ENCODE measurements at places on chromosomes 12 and 14.

DNA sequence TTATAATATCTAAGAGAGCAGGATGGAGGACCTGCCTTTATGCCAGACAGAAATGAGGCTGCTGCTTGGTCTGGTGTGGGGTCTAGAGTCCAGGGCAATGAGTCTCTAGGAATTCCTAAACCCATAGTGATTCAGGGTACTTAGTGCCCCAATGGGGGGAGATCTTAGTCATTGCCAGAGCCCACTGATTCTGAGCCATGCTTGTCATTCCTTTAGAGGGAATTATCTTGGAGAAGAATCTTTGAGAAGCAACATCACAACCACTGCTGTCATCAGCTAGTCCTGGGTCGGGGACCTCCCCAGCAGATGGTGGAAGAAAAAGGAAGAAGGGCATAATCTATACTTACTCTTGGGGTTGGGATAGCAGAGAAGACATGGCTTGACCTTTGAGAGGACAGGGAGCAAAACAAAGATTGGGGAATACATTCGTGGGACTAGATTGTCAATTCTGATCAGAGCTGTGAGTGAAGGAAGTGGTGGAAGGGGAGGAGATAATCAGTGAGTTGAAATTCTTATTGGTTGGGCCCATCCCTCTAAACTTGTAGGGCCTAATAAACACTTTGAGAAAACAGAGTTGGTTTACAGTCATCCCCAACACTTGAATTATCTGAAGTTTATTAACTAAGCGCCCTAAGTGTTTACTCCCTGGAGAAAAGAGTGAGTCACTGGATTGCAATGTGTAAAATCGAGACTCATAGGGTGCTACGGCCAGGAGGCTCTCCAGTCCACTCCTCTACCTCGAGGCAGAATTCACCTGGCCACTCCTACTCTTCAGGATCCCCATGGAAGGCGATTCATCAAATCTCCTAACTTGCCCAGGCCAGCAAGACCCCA is 3.0 kb upstream of the KRT3 start:
- no peak for DNase-seq

GRCh38 chr12:4909734-4910501 is at the start of gene KCNA1:
KCNA1 (plus strand) TSS chr12:4909905; CDS start chr12:4911379, 1,474 bp downstream.
- no peak for DNase-seq

DNA sequence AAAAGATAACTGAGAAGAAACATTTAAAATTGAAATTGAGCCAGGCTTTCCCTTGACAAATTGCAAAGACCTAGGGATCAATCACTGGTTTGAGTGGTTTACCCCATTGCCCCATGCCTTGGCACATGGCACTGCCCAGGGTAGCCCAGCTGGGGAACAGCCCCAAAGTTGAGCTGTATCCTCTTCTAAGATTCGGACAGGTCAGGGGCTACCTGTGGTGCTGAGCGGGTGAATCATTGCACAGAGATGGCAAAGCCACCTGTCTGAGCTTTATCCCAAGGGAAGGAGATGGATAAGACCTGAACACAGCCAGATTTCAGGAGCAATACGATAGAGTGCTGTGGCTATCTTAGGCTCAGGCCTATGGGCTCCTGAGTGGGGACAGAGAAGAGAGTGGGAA is 7.0 kb downstream of the IFI27L2 start:
- DNase-seq, result no peak

GRCh38 chr14:80477388-80478160 is 266.3 kb upstream of the DIO2 start:
- no peak for DNase-seq

DNA sequence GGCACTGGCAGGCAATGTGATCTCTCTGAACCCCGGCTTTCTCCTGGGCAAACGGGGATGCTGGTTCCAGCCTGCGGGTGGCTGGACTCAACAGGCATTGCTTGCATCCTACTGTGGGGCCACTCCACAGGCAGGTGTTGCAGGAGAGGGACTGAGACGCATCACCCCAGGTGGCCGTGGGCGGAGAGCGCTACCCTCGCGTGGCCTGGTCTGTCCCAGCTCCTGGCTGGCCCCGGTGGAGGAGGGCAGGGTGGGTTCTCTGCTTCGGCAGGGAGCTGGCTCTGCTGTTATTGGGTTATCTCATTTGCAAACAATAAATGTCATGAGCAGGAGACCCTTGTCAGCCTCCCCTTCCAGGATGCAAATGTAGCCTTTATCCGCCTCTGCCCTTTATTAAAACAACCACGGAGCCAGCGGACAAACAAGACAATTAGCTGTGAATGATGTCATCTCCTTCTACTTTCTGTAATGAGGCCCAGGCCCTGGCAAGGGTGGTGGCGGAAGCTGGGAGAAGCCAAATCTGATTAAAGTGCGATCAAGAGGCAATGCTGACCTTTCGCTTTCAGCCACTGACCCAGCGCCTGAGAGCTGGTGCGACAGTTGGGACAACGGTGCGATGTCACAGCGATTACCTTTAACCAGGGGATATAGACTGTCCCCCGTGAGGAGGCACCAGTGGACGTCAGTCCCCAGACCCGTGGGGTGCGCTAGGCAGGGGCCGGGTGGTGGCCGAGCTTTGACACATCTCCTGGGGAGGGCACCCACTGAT is 161.8 kb downstream of the KIF26A start:
- no peak for DNase-seq

- no peak for DNase-seq
These were observed 112.7 kb downstream of the SLC16A7 start for GRCh38 chr12:59708484-59708883.

DNA sequence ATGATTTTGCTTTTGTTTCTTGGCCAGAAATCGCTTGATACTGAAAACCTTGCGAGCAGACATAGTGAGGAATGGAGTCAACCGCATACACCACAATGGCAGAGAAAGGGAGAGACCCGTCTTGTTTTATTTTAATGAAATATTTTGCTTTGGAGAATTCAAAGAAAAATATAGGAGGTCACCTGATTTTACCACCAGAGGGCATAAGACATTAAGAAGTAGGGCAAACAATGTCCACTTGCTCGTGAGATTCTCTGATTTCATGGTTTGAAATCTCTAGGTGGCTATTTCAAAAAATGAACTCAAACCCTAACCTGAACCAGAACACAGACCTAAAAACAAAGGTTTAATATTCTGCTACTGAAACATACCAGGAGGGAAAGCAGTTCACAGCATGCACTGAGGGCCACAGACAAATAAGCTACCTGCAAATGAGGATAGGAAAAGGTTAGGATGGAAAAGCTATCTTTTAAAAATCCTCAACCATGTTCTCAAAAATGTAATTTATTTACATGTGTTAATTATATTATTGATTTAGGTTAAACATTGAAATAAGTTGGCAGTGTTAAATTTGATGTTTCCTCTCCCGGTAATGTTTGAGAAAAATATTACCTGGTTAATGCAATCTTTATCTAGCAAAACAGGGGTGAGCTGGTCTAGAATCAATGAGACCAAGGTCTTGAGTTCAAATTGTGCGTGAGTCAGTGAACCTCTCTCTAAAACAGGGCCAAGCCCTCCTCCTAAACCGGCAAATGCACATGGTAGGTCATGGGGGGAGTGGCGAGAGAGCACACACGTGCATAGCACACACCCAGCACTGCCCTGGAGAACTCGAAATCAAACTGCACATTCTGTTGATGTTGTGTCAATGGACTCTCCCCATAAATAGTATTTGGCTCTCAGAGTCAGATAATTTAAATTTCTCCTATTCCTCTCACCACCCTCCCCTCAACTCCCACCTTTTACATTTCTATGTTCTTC is 12.5 kb downstream of the IFNG-AS1 start:
- no peak for DNase-seq

DNA sequence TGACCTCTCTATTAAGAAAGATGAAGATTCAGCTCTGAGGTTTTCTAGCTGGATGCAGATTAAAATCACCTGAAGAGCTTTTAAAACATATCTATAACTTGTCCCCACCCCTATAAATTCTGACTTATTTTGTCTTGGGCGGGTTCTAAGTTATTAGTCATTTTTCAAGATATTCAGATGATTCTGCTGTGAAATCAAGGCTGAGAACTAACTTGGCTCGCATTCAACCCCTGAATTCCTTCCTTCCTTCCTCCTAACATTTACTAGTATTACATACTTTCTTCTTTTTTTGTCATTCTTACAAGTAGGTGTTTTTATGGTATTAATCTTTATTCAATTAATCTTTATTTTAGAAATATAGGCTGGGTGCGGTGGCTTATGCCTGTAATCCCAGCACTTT is 55.4 kb downstream of the SSPN start:
- no peak for DNase-seq

- DNase-seq, result no peak
These were observed 5.5 kb downstream of the AMN start for GRCh38 chr14:102927878-102928411.

GRCh38 chr12:107029081-107029480 is 42.1 kb upstream of the MTERF2 start:
- no peak for DNase-seq

GRCh38 chr12:83996671-83997070 is 915.9 kb downstream of the SLC6A15 start:
- no peak for DNase-seq

GRCh38 chr12:108745641-108746040 is 14.3 kb upstream of the CORO1C start:
- DNase-seq, result no peak

GRCh38 chr14:81263777-81264410 is 43.1 kb upstream of the GTF2A1 start:
- no peak for DNase-seq

DNA sequence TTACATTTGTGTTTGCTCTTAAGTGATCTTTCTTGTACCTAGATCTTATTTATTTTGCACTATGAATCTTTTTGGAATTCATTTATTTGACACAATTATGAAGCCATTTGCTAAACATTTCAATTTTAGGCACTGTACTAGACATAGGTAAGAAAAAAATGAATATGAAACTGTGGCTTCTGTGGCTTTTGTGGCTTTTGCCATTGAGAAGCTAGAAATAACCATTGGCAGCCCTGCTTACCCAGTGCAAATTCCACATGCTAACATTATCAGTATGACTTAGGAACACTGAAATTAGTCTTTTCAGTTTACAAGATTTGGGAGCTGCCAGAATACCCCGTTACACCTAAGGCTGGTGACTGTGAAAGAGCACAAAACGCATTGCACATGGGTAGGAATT is 60.1 kb downstream of the FSCB start:
- DNase-seq, result no peak

GRCh38 chr14:100528962-100529560 is 58.2 kb downstream of the BEGAIN start:
- DNase-seq, result no peak

DNA sequence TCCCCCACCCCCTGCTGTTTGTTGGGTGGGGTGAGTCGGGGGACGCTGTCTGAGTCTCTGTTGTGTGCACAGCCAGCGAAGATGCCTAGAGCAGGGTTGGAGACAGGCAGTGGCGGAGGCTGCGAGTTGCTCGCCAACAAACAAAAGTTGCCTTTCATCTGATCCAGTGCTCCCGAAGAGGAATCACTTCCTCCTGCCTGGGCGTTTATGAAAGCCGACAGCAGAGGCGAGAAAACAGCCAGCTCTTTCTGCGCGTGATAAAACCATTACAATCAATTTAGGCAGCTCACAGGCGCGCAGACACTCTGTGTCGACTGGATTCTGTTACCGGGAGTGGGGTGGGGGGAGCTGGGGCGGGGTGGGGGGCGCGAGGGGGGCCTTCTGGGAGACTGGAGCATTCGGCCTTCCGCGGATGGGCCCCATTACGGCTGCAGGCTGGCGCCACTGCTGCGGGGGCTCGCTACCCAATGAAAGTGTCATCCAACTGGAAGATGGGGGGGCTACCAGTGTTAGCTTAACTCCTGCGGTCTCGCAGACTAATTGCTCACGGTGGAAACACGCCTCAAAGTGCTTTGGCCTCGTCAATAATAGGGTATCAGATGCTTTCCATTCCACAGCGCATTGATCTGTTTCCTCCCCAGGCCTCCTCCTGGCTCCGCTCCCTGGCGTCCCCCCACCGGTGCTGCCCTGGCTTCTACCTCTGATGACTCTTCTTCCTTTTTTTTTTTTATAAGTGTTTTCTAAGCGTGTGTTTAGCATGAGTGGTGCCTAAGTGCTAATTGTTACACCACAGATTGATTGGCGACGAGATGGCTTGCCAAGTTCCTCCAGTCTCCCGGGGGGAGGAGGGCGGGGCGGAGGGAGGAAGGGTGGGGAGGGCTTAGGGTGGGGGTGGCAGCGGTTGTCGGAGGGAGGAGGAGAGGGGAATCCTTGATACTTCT is 678.4 kb downstream of the MED13L start:
- DNase-seq, result no peak

DNA sequence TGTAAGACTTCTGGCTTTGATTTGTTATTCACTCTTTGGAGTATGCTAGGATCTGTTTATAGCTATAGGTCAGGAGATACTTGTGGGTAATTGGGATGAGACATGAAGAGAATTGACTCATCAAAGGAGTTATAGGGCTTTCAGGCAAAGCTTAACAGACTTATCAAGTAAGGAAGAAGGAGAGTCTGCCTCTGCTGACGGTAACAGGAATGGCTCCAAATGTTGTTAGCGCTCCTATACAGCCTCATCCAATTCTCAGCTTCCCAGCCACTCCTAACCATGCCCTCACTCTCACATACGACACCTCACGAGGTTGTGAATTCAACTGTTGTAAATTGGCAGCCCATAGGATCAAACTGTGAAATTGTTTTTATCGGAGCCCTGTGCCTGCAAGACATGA is 140.5 kb downstream of the KCNA5 start:
- DNase-seq, result no peak

- no peak for DNase-seq
These were observed 72.5 kb downstream of the ITPK1 start for GRCh38 chr14:93042968-93043940.

- DNase-seq, result no peak
These were observed 40.0 kb downstream of the MYBPC1 start for GRCh38 chr12:101634724-101635123.

GRCh38 chr12:67792185-67792584 is 143.6 kb downstream of the DYRK2 start:
- DNase-seq, result no peak

DNA sequence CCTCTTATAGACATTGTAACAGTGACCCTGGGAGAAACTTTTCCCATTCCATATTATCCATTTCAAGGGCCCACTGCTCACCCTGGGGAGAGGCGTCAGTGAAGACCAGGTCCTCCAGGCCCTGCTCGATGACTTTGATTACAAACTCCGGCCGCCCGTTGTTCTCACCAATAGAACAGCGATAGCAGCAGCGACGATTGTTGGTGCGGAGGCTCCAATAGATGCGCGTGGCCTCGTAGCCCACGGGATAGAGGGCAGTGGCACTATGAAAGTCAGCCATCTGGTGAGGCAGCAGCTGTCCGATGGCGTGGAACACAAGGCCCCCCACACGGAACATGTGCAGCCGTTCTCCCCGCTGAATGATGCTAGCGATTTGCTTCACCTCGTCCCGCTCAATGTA is 7.5 kb upstream of the PRKAG1 start:
- DNase-seq, result no peak

GRCh38 chr12:26434299-26435068 is 239.1 kb downstream of the SSPN start:
- no peak for DNase-seq

GRCh38 chr12:10243818-10244520 is 31.3 kb downstream of the GABARAPL1 start:
- DNase-seq, result no peak

GRCh38 chr14:96625426-96625985 is 123.3 kb downstream of the PAPOLA start:
- no peak for DNase-seq
